Progenitor cell of endocrine pancreas (in vitro differentiated cells): ENCODE measurements at places on chromosomes 12 and 14. TPM values are rescaled to one million over a fixed set of nuclear protein-coding genes. Genes with fewer than 3 reads are reported as not detected.

POTEM gene
- total RNA-seq: not detected in 2 replicates

PTGER2 gene
- 1.00 and 1.1 TPM in 2 replicates for total RNA-seq

DNA sequence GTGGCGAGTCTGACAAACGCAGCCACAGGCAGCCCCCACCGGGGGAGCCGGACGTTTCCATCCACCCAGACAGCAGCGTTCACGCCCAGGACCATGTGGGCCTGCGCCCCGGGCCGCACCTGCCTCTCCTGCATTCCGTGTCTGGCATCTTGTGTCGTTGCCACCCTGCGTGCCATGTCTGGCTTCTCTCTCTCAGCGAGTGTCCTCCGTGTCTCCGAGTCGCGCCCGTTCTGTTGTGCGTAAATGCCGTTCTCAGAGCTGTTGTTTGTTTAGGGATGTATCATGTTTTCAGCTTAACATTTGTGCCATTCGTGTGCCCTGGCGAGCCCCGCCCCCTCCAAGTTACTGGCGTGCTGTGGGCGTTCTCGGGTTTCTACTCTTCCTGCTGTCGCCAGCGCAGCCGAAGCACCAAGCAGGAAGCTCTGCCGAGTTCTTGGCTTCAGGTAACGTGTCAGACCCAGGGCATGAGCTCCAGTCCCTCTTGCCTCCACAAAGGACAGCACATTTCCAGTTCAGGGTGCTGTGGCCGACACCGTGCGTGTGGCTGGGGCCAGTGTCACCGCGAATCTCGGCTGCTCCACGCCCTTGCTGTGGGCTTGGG, 34.6 kb downstream of the NOC4L start:
- H3K36me3 ChIP-seq: no peaks in the 10 kb centered on the region
- no peak overlapping the region for H3K4me3 ChIP-seq
- H3K27ac ChIP-seq: no peak overlapping the region

GRCh38 chr12:99746538-99746937, 99.0 kb downstream of the GARIN6 start:
- H3K4me3 ChIP-seq: no peak overlapping the region
- H3K27ac ChIP-seq: no peak overlapping the region
- H3K27me3 ChIP-seq: no peaks in the 10 kb centered on the region
- H3K4me1 ChIP-seq: no peaks in the 10 kb centered on the region
- no peak for DNase-seq

- peaks cover 44% of the 10 kb centered on the region for H3K36me3 ChIP-seq
- no peaks in the 10 kb centered on the region for H3K4me1 ChIP-seq
- H3K4me3 ChIP-seq: no peak overlapping the region
- no peaks in the 10 kb centered on the region for H3K27me3 ChIP-seq
- H3K27ac ChIP-seq: no peak overlapping the region
- no peak for DNase-seq
Observed at GRCh38 chr14:75748336-75748735, 87.3 kb downstream of the TTLL5 start.

- no peaks in the 10 kb centered on the region for H3K36me3 ChIP-seq
- H3K4me3 ChIP-seq: no peak overlapping the region
- H3K4me1 ChIP-seq: peaks cover 9% of the 10 kb centered on the region
- H3K27ac ChIP-seq: no peak overlapping the region
- peaks cover 7% of the 10 kb centered on the region for H3K27me3 ChIP-seq
Observed at GRCh38 chr14:94970941-94971730, 186.2 kb downstream of the DICER1 start.

DNA sequence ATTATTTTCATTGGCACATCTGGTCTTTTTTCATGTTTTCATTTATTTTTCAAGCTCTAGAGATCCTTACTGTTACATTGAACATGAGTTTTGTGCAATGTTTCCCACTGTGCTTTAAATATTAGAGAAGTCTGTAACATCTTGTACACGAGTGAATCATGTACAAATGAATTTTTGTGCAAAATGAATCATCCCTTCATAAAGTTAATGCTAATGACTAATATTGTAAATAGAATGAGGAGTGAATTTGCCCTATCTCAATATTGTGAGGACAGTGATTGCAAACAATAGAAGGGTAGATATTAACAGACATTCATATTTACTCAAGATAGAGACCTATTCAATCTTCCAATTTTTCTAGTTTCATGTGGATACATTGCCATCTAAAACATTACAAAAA, 463.3 kb upstream of the FOXG1 start:
- H3K36me3 ChIP-seq: no peaks in the 10 kb centered on the region
- no peaks in the 10 kb centered on the region for H3K27me3 ChIP-seq
- no peak for DNase-seq
- no peak overlapping the region for H3K4me3 ChIP-seq

GRCh38 chr12:67640863-67641262, 7.7 kb upstream of the DYRK2 start:
- H3K4me1 ChIP-seq: peaks cover 8% of the 10 kb centered on the region
- peaks cover 9% of the 10 kb centered on the region for H3K27me3 ChIP-seq
- no peak overlapping the region for H3K4me3 ChIP-seq
- no peak overlapping the region for H3K27ac ChIP-seq

- no peaks in the 10 kb centered on the region for H3K27me3 ChIP-seq
- DNase-seq: no peak
- H3K36me3 ChIP-seq: no peaks in the 10 kb centered on the region
- peaks cover 3% of the 10 kb centered on the region for H3K4me1 ChIP-seq
Observed at GRCh38 chr12:80352474-80352873, 91.6 kb upstream of the PTPRQ start.

GRCh38 chr14:77809011-77809410, 9.1 kb downstream of the ADCK1 start:
- no peaks in the 10 kb centered on the region for H3K27me3 ChIP-seq
- no peaks in the 10 kb centered on the region for H3K36me3 ChIP-seq
- H3K4me1 ChIP-seq: no peaks in the 10 kb centered on the region
- H3K4me3 ChIP-seq: no peak overlapping the region
